ENCODE measurements at places on chromosomes 3 and 15.

DNA sequence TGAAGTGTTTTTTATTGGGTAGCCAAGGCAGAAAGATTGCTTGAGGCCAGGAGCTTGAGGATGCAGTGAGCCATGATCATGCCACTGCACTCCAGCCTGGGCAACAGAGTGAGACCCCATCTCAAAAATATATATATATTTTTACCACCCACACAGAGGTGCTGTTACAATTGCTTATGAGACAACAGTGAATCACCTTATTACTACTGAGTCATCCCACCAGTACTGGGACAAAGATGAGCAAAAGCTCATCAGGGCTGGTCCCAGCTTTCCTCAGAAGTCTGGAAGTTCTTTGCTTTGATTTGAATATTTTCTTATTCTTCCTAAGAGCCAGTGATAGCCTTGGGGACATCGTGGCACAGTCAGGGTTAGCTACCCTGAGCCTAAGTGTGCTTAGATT, 207.7 kb downstream of the SOX2 start:
- H3K4me1 ChIP-seq = no peaks in the 10 kb centered on the region
- H3K4me3 ChIP-seq = no peak overlapping the region
- H3K36me3 ChIP-seq = no peaks in the 10 kb centered on the region
- no peaks in the 10 kb centered on the region for H3K27me3 ChIP-seq
- H3K27ac ChIP-seq = no peak overlapping the region
- DNase-seq = no peak

DNA sequence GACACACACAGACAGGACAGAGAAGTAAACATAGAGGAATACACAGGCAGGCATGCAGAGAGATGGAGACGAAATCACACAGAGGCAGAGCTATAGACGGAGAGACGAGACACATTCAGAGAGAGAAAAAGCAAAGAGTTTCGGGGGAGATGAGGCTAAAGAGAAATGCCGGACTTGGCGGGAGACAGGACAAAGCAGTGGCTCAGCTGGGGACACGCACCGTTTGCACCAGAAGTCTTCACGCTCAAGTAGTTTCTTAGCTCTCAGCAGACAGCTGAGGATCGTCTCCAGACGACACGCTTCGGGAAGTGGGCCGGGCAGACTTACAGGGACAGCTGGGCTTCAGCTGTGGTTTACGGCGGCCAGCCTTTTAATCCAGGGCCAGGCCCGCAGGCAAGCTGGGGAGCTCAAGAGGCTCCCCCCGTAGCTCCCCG, 56.2 kb upstream of the DLG1 start:
- H3K4me3 ChIP-seq = peak overlapping the region; percentile 61
- H3K36me3 ChIP-seq = no peaks in the 10 kb centered on the region
- no peaks in the 10 kb centered on the region for H3K27me3 ChIP-seq
- peaks cover 28% of the 10 kb centered on the region for H3K4me1 ChIP-seq
- DNase-seq = peak; percentile 89
- peak overlapping the region; percentile 94 for H3K27ac ChIP-seq

DNA sequence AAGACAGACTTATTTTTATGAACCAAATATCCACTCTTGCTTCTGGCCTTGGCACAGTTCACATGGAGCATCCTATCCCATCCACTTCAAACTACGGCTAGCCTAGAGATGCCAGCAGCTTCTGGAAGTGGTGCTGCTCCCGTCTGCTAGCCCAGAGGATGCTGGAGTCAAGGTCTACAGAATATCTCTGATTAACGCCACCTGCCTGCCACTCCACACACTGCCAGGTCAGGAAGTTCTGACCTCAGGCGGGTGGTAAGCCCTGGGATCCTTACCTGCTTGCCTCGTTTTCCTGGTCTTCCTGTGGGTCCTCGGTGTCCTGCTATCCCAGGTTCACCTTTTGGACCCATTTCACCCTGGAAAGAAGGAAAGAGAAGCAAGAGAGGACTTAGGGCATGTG, 42.9 kb downstream of the EAF1 start:
- peak overlapping the region; percentile 89 for H3K27ac ChIP-seq
- peaks cover 23% of the 10 kb centered on the region for H3K4me1 ChIP-seq
- H3K27me3 ChIP-seq = no peaks in the 10 kb centered on the region
- no peak for DNase-seq
- H3K36me3 ChIP-seq = peaks cover 2% of the 10 kb centered on the region
- no peak overlapping the region for H3K4me3 ChIP-seq

GRCh38 chr3:13700362-13700761, 151.4 kb downstream of the FBLN2 start:
- no peak overlapping the region for H3K4me3 ChIP-seq
- H3K4me1 ChIP-seq = no peaks in the 10 kb centered on the region
- H3K27ac ChIP-seq = no peak overlapping the region

DNA sequence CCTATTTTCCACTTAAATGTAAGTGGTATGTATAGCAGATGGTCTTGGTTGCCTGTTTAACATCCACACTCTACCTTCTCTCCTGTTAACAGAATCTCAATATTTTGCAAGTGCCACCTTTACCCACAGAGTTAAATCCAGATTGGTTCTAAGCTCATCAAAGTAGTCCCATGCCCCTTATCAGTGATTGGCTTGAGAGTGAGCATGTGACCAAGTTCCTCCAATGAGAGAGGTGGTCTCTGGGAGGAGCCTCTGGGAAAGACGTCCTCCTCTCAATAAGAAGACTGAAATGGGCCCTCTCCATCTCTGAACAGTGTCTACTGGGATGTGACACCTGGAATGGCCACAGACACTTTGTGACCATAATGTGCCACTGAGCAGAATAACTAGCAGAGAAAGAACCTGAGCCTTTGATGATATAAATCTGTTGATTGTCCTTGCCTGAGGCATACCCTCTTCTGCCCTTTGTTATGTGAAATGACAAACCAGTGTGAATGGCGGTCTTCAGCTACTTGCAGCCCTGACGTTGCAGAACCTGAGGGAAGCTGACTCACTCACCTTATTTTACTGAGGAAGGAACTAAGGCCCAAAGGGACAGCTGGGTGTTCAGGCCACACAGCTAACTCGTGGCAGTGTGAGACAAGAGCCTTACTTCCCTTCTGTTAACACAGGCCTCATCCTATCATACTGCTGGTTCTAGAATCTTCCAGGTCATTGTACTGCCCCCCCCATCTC, 42.4 kb upstream of the LARS2 start:
- H3K27ac ChIP-seq = no peak overlapping the region
- no peak overlapping the region for H3K4me3 ChIP-seq
- H3K27me3 ChIP-seq = no peaks in the 10 kb centered on the region
- no peaks in the 10 kb centered on the region for H3K4me1 ChIP-seq
- DNase-seq = no peak
- no peaks in the 10 kb centered on the region for H3K36me3 ChIP-seq

DNA sequence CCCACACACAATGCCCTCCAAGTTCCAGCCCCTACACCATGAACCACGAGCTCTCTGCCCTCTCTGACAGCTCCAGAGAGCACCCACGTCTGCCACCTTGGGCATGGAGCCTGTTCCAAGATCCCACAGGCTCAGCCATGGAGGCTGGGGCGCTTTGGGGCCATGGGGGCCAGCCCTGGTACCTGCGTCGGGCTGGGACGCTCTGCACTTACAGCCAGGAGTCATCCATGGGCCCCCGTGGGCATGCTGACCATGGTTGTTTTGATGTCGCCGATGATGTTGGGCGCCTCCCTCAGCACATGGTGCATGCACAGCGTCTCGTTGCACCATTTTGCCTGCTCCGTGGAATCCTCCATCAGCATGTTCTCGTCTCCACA, 51.9 kb upstream of the UBE2Q2 start:
- H3K4me1 ChIP-seq = no peaks in the 10 kb centered on the region
- H3K27me3 ChIP-seq = no peaks in the 10 kb centered on the region
- no peak overlapping the region for H3K4me3 ChIP-seq
- H3K27ac ChIP-seq = no peak overlapping the region

GRCh38 chr3:33980252-33980651, 181.8 kb downstream of the PDCD6IP start:
- no peak overlapping the region for H3K27ac ChIP-seq
- no peak overlapping the region for H3K4me3 ChIP-seq
- no peak for DNase-seq

DNA sequence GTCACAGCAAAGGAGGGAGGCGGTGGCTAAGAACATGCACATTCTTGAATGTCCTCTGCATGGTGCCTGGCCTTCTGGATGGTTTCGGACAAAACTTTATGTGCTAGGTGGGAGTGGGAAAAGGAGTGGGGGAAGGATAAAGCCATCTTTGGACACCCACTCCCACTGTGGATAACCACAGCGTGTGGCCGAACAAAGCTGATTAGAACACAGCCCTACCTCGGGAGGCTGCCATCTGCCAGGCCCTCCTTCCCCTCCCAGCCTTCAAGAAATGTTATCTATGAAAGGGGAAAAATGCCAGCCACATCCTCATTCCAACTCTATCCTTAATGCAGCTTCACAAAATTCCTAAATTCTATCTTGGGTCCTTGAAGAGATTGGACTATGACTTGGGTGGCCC, 18.8 kb downstream of the AMOTL2 start:
- peaks cover 93% of the 10 kb centered on the region for H3K4me1 ChIP-seq
- H3K27ac ChIP-seq = peak overlapping the region; percentile 65
- H3K4me3 ChIP-seq = no peak overlapping the region
- no peaks in the 10 kb centered on the region for H3K27me3 ChIP-seq
- H3K36me3 ChIP-seq = peaks cover 60% of the 10 kb centered on the region

GRCh38 chr3:140455521-140456214, 222.2 kb upstream of the TRIM42 start:
- H3K4me3 ChIP-seq = no peak overlapping the region
- H3K4me1 ChIP-seq = no peaks in the 10 kb centered on the region
- H3K27me3 ChIP-seq = no peaks in the 10 kb centered on the region
- no peak overlapping the region for H3K27ac ChIP-seq

DNA sequence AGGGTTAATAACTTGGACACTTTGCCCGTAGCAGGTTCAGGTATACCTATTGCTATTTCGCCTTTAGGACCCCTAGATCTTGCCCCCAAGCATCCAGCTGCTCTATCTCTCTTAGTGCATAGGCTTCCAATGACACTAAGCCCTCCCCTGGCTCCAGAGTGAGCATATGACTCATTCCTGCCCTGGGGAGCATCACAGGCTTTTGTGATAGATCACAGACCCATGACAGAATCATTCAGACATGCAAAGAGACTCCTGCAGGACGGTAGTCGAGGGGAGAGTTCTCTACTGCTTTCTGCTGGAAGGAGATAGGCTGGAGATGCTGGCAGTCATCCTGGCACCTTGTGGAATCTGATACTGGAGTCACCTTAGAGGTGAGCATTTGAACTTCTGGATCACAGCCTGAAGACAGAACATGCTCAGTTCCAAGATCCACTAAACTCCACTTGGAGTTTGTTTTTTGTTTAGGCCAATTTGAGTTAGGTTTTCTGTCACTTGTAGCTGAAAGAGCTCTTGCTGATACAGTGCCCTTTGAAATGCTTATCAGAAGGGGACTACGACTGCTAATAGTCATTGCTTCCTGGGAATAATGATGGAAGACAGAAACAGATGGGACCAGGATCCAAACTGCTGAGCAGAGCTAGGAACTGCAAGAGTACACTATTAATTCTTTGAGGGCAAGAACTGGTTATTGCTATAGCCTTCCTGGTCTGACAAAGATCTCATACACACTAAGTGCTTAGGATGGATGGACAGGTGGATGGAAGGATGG, 11.0 kb downstream of the LYSMD2 start:
- H3K36me3 ChIP-seq = no peaks in the 10 kb centered on the region
- DNase-seq = peak; percentile 66
- H3K27ac ChIP-seq = peak overlapping the region; percentile 62
- peaks cover 52% of the 10 kb centered on the region for H3K4me1 ChIP-seq

GRCh38 chr3:185164428-185165217, 11.8 kb upstream of the C3orf70 start:
- no peak overlapping the region for H3K4me3 ChIP-seq
- no peaks in the 10 kb centered on the region for H3K4me1 ChIP-seq
- peaks cover 4% of the 10 kb centered on the region for H3K27me3 ChIP-seq
- no peak for DNase-seq
- no peaks in the 10 kb centered on the region for H3K36me3 ChIP-seq
- no peak overlapping the region for H3K27ac ChIP-seq

GRCh38 chr3:146256851-146257486, 6.1 kb upstream of the PLSCR4 start:
- H3K4me3 ChIP-seq = no peak overlapping the region
- H3K27ac ChIP-seq = no peak overlapping the region
- no peak for DNase-seq
- no peaks in the 10 kb centered on the region for H3K4me1 ChIP-seq
- no peaks in the 10 kb centered on the region for H3K36me3 ChIP-seq

- no peaks in the 10 kb centered on the region for H3K36me3 ChIP-seq
- H3K4me1 ChIP-seq = no peaks in the 10 kb centered on the region
- DNase-seq = no peak
- no peak overlapping the region for H3K27ac ChIP-seq
- no peaks in the 10 kb centered on the region for H3K27me3 ChIP-seq
- no peak overlapping the region for H3K4me3 ChIP-seq
These were observed 926.6 kb downstream of the EPHA3 start for GRCh38 chr3:90034038-90034437.

- no peak overlapping the region for H3K27ac ChIP-seq
- peaks cover 20% of the 10 kb centered on the region for H3K4me1 ChIP-seq
- H3K27me3 ChIP-seq = no peaks in the 10 kb centered on the region
These were observed 82.7 kb downstream of the RFX7 start for GRCh38 chr15:56160966-56161365.

Data from psoas muscle (tissue), 8 donors.